ENCODE measurements at places on chromosomes 2 and 18. TPM values are rescaled to one million over a fixed set of nuclear protein-coding genes. Genes with fewer than 3 reads are reported as not detected.

The SPATA3 gene
- total RNA-seq: not detected

The DSG3 gene
- total RNA-seq: not detected

The CFAP210 gene
- 0.33 TPM for total RNA-seq

DNA sequence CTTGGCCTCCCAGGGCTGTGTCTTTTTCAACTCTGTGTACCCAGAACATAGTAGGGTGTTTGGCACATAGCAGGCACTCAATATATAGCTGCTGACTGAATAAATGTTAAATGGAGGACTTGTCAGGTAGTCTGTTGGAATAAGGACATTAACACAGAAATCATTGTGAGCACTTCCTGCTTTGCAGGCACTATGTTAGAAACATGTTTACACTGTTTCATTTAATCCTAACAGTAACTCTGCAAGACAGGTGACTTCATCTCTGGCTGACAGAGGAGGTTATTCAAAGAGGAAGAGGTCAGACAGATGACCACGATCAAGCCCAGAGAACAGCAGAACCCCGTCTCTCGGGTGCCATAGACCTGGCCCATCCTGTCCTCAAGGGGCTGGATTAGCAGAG, 28.0 kb upstream of the PIEZO2 start:
- H3K27ac ChIP-seq: no peak overlapping the region
- no peak for DNase-seq
- H3K36me3 ChIP-seq: no peaks in the 10 kb centered on the region
- H3K4me3 ChIP-seq: no peak overlapping the region
- no peaks in the 10 kb centered on the region for H3K27me3 ChIP-seq

DNA sequence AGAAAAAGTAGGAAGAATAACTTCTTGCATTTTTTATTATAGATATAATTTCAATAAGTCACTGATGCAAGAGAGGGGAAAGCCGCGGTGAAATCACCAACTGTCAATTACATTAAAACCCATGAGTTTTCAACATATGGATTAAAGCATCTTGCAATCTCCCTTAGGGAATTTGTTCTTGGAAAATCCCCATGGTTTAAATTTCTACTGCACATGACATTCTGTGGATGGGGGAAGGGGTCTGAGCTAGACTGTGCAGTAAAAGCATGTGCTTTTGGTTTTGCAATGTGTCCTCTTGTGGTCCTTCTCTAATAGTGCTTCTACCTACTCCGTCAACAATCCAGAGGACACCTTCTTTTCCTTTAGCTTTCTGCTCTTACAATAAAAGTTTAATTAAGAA, 894.0 kb downstream of the DCDC2C start:
- H3K4me1 ChIP-seq: no peaks in the 10 kb centered on the region
- DNase-seq: no peak
- H3K27me3 ChIP-seq: no peaks in the 10 kb centered on the region
- no peak overlapping the region for H3K27ac ChIP-seq

DNA sequence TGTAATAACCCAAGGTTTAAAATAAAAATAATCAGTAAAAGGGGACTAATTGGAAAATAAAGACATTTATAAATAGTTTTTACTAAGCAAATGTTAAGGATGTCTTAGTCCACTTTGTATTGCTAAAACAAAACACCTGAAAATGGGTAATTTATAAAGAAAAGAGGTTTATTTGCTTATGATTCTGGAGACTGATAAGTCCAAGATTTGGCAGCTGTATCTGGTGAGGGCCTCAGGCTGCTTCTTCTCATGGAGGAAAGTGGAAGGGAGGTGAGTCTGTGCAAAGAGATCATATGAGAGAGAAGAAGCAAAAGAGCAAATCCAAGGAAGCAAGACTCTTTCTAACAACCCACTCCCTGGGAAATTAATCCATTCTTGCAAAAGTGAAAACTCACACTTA, 299.5 kb downstream of the DSC3 start:
- no peaks in the 10 kb centered on the region for H3K36me3 ChIP-seq
- no peak for DNase-seq
- H3K4me1 ChIP-seq: no peaks in the 10 kb centered on the region
- no peak overlapping the region for H3K27ac ChIP-seq

- no peak overlapping the region for H3K27ac ChIP-seq
- H3K4me3 ChIP-seq: no peak overlapping the region
- no peaks in the 10 kb centered on the region for H3K4me1 ChIP-seq
- no peaks in the 10 kb centered on the region for H3K36me3 ChIP-seq
Observed at GRCh38 chr18:70271742-70272141, 17.1 kb upstream of the SOCS6 start.

DNA sequence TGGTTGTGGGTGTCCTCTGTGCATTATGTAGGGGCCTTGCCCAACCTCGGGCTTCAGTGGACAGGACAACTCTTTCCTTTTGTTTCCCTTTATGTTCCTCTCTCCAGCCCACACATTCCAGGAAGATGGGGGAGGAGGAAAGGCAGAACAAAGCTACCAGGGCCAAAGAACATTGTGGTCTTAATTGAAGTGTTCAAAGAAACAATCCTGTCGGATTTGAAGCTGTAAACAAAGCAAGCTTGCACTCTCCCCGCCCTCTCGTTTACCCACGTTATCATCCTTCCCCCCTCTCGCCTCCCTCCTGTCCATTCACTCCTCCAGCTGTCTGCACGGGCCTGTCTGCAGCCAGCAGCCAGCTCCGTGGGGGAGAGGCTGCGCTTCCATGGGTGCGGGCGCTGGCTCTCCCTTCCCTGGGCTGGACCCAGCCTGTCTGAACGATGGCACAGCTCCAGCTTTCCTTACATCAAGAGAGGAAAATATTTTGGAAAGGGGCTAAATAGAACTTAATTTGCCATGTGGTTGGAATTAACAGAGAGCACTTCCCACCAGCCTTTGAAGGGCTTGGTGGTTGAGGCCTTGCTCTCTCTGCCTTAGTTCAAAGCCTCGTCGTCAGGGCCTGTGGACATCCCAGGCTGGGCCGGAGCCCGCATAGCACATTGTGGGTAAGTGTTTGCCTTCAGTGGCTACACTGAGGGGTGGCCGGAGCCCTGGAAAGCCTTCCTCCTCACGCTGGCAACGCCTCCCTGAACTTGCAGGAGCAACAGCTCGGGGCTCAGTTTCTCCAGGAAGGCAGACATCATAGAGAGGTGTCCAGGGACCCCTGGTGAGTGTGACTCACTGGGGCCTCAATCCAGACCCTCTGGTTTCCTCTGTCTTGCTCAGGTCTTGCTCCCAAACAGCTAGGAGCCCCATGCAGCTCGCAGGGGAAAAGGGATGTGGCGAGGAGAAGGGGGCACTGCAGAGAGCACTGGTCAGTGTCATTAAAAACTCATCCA, 60.6 kb upstream of the HS6ST1 start:
- no peaks in the 10 kb centered on the region for H3K36me3 ChIP-seq
- H3K27ac ChIP-seq: no peak overlapping the region
- no peak overlapping the region for H3K4me3 ChIP-seq
- no peaks in the 10 kb centered on the region for H3K4me1 ChIP-seq
- H3K27me3 ChIP-seq: no peaks in the 10 kb centered on the region
- no peak for DNase-seq

GRCh38 chr2:39378968-39379367, 58.1 kb downstream of the MAP4K3 start:
- no peak overlapping the region for H3K4me3 ChIP-seq
- no peak overlapping the region for H3K27ac ChIP-seq

DNA sequence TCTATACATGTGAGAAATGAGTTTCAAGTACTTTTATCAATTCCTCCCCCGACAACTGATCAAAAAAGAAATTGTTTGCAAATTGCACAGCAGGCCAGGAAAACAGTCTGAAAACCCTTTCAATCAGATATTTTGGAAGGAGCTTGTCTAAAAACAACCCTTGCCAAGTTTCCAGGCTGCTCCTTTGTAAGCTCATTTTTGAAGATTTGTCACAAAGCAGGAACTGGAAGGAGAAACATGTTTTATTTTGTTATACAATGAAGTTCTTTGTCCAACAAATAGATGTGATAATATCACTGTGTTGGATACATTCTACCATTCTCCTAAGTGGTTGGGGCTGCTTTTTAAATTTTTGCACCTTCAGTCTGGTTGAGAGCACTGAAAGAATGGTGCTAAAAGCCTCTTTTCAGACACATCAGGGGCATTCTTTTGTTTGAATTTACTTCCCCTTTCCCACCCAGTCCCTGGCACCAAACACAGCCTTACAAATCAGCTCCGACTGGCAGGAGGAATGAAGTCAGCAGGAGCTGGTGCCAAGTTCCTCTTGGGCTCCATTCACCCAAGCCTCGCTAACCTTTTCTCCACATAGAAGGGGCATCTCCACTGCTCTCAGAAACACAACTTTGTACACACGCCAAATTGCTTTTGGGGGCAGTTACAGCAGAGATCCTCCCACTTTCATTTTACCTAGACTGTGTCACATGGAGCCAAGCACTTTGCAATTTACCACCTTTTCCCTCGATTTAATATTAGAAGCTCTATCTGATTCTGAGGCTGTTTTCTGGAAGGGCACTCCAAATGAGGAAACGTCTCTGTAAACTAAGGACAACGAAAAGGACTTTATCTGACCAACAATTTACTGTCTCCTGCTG, 88.0 kb downstream of the C1D start:
- peaks cover 2% of the 10 kb centered on the region for H3K27me3 ChIP-seq
- no peak overlapping the region for H3K4me3 ChIP-seq
- H3K27ac ChIP-seq: no peak overlapping the region
- no peaks in the 10 kb centered on the region for H3K4me1 ChIP-seq

Measured in liver (tissue), 10 donors.